ENCODE measurements at places on chromosomes 3 and 15.

DNA sequence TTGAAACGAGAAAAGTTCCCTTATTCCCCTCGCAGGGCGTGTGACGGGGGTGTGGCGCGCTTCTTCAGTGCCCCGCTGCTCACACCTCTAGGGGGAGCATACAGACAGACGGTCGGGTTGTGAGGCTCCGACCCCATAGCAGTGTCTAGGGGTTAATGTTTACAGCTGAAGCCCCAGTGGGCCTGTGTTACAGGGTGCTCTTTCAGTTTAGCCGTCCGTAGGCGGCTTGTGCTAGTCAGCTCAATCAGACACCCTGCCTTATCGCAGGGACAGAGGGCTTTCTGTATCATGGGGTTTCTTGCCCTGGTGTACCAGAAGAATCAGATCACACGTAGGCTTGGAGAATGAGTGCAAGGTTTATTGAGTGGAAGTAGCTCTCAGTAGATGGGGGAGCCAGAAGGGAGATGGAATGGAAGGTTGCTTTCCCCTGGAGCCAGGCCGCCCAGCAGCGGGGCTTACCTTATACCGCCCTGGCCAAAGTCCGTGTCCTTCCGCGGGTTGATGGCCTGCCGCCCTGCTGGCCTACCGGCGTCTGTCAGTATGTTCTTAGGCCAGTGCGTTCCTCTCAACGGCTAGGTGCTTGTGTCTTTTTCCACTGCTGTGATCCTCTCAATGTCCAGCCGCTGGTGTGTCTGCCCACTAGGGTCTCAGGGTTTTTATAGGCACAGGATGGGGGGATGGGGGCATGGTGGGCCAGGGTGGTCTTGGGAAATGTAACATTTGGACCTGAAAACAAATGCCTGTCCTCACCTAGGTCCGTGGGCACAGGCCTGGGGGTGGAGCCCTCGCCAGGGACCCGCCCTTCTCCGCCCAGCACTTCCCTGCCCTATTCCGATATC lies 32.2 kb upstream of the ACP3 start:
- DNase-seq, result no peak

DNA sequence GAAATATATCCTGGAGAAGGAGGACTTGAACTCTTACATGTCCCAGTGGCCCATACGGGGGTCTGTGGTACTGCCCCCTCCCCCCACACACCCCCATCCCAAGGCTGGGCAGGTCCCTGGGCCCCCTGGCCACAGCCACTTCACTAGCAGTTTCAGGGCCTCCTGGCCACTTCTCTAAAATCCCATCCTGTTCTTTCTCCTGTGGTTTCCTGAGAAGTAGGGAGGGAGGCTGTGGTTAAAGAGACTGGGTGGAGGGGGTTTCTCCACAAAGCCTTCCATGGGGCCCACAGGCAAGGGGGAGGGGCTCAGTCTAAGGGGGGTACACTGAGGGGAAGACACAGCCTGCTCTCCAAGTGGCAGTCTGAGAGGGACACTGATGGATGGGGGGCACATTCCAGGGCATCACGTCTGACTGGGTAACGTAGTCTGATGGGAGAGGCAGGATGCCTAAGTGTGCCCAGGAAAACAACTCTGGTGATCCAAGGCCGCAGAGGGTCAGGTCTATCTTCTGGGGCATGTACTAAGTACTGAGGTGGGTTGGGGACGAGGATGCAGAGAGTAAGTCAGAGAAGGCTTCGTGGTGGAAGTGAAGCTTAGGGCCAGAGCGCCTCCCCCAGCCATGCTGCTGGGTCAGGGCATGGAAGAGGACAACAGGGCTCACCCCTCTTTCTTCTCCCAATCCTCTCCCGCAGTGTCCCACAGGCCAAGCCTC lies 48.0 kb upstream of the C15orf39 start:
- DNase-seq, result no peak

GRCh38 chr3:155425396-155425795 lies 131.9 kb upstream of the STRIT1 start:
- DNase-seq, result no peak

GRCh38 chr3:99351122-99351521 lies 287.3 kb upstream of the COL8A1 start:
- DNase-seq, result no peak

- no peak for DNase-seq
Observed at GRCh38 chr3:116423945-116424344, 21.3 kb downstream of the LSAMP start.

- DNase-seq, result no peak
Observed at GRCh38 chr3:183701744-183702143, 4.1 kb downstream of the YEATS2 start.

DNA sequence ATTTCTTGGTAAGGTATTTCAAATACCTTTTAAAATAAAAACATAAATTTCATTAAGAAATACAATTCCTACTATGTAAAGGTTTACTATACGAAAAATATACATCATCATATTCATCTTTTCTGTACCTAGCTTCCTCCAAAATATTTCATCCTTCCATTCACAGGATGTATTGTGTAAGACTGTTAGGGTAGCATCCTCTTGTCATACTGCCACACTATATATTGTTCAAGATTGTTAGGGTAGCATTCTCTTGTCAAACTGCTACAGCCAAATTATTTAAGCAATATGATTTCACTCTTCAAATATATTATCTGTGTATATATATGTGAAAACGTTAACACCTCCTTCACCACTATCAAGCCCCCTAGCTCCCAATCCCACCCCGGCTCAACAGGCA lies 3.5 kb downstream of the RPL22L1 start:
- DNase-seq, result no peak

GRCh38 chr3:50441424-50442217 lies 61.8 kb downstream of the CACNA2D2 start:
- no peak for DNase-seq

GRCh38 chr3:186427627-186428281 lies 65.7 kb upstream of the DGKG start:
- DNase-seq, result no peak

DNA sequence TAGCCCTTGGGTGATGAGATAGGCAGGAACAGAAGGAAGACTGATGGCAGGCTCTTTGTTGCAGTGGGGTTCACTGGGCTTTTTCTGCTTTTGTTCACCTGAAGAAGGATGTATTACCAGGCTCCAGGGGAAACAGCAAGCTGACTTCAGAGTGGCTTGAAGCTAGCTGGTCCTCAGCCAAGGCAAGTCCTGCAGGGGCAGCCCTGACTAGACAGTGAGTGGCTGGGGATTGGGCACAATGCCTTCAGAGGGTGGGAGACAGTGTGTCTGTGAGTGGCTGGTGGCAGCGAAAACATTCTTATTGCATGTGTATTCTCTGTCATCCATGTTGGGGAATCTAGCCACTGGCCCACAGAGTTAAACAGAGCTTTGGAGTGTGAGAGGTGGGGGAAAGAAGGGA lies 2.3 kb upstream of the TEX264 start:
- no peak for DNase-seq

DNA sequence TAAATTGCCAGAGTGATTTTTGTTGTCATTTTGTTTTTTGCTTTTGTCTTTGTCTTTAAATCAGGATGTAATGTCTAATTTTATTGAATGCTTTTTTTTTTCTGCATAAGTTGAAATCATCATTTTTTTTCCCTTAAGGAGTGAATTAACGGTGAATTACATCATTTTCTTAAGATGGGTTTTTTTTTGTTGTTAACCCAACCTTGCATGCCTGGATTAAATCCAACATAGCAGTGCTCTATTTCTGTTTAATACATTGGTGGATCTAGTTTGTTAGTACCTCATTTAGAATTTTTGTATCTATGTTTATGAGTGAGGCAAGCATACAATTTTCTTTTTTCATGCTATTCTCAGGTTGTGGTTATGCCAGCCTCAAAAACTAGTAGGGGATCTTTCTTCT lies 186.4 kb upstream of the TMC3 start:
- DNase-seq, result no peak

DNA sequence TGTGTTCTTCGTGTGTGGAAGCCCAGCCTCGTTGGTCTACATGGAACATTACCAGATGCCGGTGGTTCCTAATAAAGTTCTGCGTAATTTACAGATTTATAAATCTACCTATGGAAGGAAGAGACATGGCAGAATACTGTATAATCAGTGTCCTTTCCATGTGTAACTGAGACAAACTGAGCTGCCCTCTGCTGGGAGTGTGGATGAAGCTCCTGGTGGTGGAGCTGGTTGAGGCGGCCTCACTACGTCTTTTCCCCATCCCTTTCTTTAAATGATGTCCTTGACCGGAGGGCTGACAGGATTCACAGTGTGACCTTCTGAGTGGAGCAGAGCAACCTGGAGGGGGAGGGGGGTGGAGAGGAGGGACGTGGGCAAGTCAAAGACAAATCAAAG lies 267.0 kb upstream of the CHRM5 start:
- no peak for DNase-seq

DNA sequence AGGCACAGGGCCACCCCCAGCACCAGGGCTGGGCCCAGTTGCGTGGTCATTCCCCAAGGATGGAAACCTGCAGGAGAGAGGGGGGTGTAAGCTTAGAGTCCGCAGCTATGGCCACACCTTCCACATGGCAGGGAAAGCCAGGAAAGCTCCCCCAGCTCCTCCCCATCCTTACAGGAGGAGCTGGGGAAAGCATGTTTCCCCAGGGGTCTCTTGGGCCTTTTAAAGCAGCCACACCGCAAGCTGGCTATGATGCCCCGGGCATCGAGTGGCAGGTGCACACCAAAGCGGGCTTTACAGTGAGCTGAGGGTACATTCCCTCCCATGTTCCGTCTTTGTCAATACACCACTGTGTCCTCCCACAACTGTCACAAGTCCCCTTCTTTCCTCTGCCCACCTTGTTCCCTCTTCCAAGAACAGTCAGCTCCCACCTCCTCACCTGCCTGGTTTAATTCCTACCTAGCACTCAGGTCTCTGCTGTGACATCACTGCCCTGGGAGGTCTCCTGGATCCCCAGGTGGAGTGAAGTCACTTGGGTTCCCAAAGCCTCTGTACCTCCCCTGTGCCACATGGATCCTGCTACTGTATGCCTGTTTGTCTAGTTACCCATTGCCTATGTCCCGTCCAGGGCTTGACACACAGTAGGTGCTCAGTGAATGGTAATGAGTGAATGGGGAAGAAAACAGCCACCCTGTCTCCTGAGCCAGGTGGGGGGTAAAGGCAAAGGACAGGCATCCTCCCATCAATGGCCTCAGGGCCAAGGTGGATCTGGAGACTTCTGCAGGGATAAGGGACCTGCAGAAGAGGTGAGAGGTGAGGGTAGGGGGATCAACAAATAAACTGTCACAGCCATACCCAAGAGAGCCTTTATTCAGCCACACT lies 3.4 kb downstream of the HYAL3 start:
- no peak for DNase-seq

- DNase-seq, result no peak
Observed at GRCh38 chr3:101966226-101966625, 116.9 kb downstream of the NFKBIZ start.

DNA sequence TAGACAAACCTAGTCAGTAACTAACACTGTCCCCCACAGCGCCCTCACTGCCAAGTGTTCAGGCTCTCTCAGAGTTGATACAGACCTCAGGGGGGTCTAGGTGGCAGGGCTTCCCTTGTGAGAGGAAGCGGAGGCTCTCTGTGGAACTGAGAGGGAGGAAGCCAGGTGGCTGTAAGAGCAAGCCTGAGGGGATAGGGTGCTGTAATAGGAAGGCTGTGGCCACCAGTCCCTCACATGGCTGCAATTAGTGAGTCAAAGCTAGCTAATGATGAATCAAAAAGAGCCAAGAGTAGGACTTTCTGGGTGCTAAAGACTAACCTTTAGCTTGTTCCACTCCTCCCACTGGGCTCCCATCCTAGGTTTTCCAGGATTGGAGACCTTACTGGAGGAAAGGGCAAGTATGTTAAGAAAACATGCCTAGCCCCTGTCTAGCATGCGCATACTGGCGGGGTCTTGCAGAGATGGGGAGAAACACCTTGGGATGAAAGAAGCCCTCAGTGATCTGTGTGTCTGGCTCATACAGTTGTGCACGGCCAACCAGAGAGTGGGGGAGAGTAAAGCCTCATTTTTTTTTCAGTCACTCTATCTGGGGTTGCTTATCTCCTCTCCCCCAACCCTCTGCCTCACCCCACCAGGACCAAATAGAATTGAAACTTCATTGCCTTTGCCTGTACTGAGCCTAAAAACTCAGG lies 13.3 kb upstream of the SOX2 start:
- no peak for DNase-seq

GRCh38 chr3:112519424-112520001 lies 20.2 kb upstream of the BTLA start:
- no peak for DNase-seq

GRCh38 chr3:37228749-37229148 lies 54.4 kb upstream of the LRRFIP2 start:
- DNase-seq, result no peak

DNA sequence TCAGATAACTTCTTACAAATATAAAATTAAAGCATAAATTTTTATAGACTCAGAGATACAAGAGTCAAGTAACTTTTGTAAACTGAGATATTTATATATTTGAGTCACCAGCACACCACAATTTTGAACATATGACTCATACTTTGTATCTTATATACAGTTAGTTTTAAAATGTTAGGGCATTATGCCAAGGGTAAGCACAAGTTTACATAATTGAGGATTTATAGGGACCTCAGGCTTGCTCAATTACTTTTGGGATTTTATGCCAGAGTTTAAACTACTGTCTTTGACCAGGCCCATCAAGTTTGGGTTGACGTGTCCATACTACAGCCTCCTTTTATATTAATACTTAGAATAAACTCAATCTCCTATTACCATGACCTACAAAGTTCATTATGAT lies 7.4 kb upstream of the FGF7 start:
- no peak for DNase-seq

- DNase-seq, result no peak
Observed at GRCh38 chr15:89184357-89184756, 37.0 kb downstream of the RLBP1 start.

Data from NCI-H187 (cell line).